Stimulated activated CD4-positive, alpha-beta T cell treated with anti-CD3 and anti-CD28 coated beads, Interleukin-2, amount 100 ng/mL, for 4 hours (primary cell): ENCODE measurements at places on chromosomes 2 and 18.

DNA sequence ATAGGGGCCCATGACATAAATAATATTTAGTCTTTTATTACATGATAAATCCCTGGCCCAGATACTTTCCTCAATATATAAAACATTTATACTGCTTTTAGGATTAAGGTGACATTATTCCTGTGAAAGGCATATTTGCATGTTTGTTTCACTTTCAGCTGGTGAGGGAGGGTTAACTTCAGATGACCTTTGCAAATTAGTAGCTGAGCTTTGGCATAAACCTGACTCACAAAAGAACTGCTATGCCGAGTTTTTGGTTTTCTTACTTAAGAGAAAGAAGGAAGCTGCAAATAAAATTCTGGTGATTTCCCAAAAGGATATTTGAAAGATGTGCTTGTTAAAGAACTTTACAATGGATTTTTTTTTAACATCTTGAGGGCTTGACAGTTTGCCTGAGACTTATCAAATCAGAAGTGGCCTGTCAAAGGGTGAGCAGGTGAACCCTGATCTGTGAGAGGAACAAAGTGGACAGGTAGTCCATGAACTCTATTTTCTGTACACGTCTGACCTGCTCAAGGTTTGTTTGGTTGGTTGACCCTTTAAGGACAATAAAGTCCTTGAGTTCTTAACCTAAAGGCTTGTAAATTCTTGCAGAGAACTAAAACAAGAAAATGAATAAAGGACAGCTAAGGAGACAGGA, 93.5 kb downstream of the FAM124B start:
- DNase-seq: no peak

GRCh38 chr2:69159986-69160385, 147.0 kb downstream of the ANTXR1 start:
- DNase-seq: no peak

DNA sequence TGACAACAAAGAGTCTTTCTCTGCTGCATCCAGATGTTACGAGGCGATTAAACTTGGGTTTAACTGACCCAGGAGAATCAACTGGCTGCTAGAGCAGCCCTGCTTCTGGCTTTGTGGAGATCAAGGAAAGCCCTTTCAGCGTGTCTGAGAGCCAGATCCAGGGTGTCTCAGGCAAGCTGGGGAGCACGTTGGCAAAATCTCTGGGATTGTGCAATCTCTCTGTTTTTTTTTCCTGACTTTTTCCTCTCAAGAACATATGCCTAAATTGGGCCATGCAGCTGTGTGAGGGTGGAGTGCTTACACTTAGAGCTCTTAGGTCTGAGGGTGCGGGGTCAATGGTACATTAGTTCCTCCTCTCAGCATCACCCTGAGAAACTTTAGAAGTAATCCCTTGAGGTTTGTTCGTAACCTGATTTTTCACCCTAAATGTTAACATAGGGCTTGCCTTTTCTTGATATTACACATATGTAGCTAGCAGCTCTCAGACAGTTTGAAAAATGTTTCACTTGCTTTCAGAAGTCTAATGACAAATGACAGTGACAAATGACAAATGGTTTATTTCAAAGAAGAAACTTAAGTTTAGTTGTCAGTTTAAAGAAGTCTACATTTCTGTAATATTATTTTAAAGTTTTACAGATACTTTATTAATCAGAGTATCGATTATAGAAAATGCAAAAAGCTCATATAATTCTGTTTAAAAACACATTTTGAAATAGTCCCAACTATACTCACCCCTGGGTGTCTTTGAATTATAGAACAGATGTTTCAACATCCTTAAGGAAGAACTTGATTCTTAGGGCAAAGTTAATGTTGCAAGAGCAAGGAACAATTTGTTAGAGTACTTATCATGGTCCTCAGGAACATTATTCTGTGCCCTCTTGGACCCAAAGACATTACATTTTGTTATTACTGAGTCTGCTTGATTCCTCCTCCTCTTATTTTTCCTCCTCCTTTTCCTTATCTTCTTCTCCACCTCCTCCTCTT, 38.4 kb upstream of the ZSWIM2 start:
- DNase-seq: no peak

DNA sequence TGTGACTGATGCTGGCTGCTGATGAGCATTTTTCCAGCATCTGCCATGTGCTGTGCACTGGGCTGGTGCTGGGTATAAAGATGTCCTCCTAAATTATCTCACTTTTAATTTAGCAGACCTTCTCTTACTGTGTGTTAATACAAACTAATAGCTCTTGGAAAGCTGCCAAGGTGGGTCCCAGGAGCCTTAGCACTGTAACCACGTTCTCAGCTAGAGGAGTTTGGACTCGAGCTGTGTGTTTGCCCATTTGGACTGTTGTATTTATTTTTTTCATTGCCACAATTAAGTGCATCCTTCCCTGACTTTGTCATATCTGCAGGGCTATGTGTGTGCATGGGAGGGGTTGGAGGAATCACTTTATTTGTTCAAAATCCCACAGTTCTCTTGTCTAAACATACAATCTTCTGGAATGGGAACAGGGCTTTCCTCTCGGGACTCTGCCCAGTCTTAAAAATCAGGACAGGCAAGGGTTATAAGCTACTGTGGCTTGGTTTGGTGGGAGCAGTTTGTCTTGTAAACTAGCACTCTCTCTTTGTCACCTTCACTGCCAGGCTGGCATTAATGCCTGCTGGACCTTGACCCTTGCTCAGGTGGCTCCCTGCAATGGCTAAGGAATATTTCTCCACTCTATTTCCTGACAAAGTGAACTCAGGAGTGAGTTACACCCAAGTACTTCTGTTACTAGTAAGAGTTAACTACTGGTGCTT, 129.7 kb upstream of the MGAT5 start:
- no peak for DNase-seq

DNA sequence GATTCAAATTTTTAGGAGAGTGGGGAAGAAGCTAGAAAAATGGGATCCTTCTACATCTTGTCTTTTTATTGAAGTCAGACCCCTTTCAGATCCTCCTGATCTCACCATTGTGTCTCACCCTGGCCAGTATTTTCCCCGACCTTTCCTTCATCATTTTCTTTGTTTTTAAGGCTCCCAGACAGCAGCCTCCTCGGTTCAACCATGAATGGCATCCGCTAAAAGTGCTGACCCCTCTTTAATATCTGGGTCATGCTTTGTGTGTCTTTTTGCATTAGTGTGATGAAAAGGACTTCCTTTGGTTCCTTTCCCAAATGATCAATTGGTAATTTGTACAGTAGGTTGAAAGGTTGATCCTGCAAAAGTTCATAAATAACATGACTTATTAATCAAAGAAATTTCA, 26.7 kb upstream of the THOC1 start:
- DNase-seq: no peak

GRCh38 chr2:187976986-187977333, 314.7 kb upstream of the GULP1 start:
- DNase-seq: no peak

GRCh38 chr2:138333677-138334076, 167.9 kb upstream of the SPOPL start:
- DNase-seq: no peak

GRCh38 chr18:63111671-63112402, 207.7 kb downstream of the BCL2 start:
- no peak for DNase-seq

- DNase-seq: no peak
These were observed 692.3 kb downstream of the DSC3 start for GRCh38 chr18:30350263-30350662.

GRCh38 chr2:10266133-10266620, 36.5 kb upstream of the HPCAL1 start:
- DNase-seq: no peak

- DNase-seq: no peak
These were observed 376.1 kb downstream of the XIRP2 start for GRCh38 chr2:167264380-167264779.
